ENCODE measurements at places on chromosomes 7 and 10. TPM values are rescaled to one million over a fixed set of nuclear protein-coding genes. Genes with fewer than 3 reads are reported as not detected.

SAMD9 gene
- 26.8 TPM for total RNA-seq

ZNF107 gene
- total RNA-seq = 1.7 TPM

VGF gene
- total RNA-seq = not detected

GRID1 gene
- total RNA-seq = not detected

EGR2 gene
- 0.25 TPM for total RNA-seq

ZNF488 gene
- total RNA-seq = not detected

CLRN3 gene
- not detected for total RNA-seq

TMEM178B gene
- total RNA-seq = 0.06 TPM

KCNIP2 gene
- 1.1 TPM for total RNA-seq

EIF4H gene
- 314 TPM for total RNA-seq

Data from aortic smooth muscle cell (primary cell).